ENCODE measurements at places on chromosomes 1 and 21.

DNA sequence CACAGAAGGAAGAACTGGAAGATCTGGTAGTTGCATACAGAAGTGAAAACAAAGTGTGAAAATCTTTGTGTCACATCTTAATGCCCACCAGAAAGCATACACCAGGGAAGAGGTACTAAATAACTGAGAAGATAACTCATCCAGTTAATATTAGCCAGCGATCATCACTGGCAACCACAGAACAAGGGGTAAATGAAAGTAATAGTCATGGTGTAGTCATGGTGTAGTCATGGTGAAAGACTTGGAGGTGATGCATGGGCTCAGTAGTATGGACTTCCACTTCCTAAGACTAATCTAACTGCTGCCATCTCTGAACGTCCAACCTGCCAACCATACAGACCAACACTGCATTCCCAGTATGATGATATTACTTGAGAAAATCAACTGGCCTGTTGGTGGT is 481.2 kb upstream of the NR5A2 start:
- DNase-seq, result no peak

- no peak for DNase-seq
These were observed 11.3 kb upstream of the RIPK4 start for GRCh38 chr21:41777951-41778815.

DNA sequence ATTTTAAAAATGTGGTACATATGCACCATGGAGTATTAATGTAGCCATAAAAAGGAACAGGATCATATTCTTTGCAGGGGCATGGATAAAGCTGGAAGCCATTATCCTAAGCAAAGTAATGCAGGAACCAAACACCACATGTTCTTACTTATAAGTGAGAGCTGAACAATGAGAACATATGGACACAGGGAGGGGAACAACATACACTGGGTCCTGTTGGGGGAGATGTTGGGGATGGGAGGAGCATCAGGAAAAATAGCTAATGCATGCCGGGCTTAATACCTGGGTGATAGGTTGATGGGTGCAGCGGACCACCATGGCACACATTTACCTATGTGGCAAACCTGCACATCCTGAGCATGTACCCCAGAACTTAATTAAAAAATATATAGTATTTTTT is 352.5 kb upstream of the KAZN start:
- no peak for DNase-seq

- peak; percentile 4 for DNase-seq
These were observed 21.3 kb upstream of the PRSS38 start for GRCh38 chr1:227793948-227794816.

- no peak for DNase-seq
These were observed 17.9 kb downstream of the EPHA2 start for GRCh38 chr1:16137890-16138467.

GRCh38 chr1:184685116-184685515 is 69.5 kb downstream of the EDEM3 start:
- no peak for DNase-seq

GRCh38 chr1:199843861-199844260 is 183.6 kb upstream of the NR5A2 start:
- DNase-seq, result no peak

DNA sequence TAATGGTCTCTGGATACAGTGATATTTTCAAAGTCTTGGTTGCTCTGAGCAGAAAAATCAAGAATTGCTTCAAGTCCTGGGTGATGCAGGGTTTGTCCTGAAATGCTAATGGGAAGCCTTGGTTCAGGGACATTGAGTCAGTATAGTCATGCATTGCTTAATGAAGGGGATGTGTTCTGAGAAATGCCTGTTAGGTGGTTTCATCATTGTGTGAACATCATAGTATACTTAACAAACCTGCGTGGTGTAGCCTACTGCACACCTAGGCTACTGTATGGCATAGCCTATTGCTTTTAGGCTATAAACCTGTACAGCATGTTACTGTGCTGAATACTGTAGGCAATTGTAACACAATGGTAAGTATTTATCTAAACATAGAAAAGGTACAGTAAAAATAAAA is 36.4 kb downstream of the TBCE start:
- DNase-seq, result no peak

GRCh38 chr1:232880354-232880753 is 70.1 kb upstream of the NTPCR start:
- no peak for DNase-seq

- no peak for DNase-seq
These were observed 43.1 kb downstream of the KIF21B start for GRCh38 chr1:200980452-200980772.

DNA sequence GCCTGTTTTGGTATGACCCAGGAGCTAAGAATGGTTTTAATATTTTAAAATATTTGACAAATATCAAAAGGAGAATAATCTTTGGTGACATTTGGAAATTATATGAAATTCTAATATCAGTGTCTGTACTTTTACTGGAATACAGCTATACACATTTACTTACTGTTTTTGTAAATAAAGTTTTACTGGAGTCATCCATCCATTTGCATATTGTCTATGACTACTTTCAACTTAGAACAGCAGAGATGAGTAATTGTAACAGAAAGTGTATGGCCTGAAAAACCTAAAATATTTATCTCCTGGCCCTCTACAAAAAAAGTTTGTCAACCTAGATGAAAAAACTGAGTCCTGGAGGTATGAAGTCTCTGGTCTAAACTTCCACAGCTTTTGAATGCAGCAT is 5.8 kb upstream of the MAP3K7CL start:
- DNase-seq, result no peak

GRCh38 chr1:235908742-235909520 is 42.2 kb upstream of the LYST start:
- DNase-seq, result no peak

DNA sequence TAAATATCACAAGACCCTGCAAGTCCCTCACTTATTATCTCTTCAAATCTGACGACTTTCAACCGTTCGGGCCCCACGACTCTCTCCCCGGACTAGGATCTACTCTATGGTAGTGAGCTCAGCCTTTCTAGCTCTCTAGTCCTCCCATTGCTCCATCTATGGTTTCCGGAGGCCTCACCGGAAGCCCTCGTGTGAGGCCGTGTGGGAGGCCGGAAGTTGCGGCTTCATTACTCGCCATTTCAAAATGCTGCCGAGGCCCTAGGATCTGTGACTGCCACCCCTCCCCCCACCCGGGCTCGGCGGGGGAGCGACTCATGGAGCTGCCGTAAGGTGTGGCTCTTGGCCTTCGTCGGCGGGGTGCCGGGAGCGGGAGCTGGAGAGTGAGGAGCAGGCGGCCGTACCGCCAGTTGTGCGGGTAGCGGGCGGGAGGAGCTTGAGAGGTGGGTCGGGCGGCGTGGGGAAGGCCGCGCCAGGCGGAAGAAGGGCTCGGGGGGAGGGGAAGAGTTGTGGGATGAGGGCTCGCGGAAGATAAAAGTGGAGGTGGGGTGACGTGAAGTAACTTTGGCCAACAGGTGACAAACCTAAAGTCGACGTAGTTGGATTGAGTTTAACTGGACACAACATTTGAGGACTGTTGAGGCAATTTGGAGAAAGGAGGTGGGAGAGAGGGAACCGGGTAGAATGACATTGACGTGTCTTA is at the start of gene MDM4:
TSS of gene MDM4 (plus strand) at position 227 of the 700 bp plus-strand sequence. CDS start 9,113 bp downstream, outside the sequence.
- peak; percentile 97 for DNase-seq

DNA sequence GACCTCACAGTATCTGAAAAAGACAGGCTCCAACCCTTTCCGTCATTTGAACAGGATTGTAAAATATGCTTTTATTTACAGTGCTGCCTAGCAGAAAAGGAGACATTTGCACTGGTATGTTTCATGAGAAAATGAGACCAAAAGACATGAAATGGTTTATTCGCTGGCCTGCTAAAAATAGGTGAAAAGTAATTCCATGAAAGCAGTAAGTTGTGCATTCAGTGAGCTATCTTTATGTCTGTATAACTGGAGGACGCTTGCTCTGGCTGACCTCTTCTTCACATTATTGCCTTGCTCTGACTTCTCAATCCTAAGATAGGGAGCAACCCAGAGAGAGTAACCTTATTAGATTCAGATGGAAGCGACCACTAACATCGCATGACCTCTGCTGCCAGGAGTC is 38.3 kb downstream of the ODF2L start:
- no peak for DNase-seq

- DNase-seq, result no peak
These were observed 222.7 kb upstream of the OLFM3 start for GRCh38 chr1:102219463-102219862.

GRCh38 chr1:214685906-214686305 is 82.9 kb downstream of the CENPF start:
- DNase-seq, result no peak

DNA sequence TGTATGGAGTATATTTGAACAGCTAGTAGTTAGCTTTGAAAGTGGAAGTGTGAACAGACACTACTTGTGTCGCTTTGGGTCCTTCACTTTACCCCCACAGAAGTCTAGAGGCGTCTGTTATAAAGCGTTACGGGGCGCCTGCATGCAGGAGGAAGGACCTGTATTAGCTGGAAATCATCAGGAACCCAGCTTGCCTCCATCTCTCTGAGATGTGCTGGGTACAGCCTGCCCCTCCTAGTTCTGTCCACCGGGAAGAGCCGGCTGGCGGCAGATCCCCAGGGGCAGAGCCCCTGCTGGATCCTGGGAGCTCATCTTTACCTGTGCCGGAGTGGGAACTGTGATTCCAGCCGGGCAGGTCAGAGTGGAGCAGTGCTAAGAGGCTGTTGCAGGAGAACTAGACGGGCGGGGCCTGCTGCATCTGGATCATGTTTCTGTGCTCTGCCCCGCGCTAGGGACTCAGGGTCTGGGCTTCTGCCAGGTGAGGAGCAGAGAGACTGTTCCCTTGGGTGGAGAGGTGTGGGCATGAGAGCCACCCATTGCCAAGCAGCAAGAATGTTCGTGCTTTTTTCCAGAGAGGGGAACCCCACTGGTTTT is 22.3 kb upstream of the SPSB1 start:
- DNase-seq, result no peak

GRCh38 chr1:53067886-53068285 is 5.9 kb downstream of the PODN start:
- DNase-seq, result no peak

- no peak for DNase-seq
These were observed 4.4 kb downstream of the CITED4 start for GRCh38 chr1:40857737-40858136.

DNA sequence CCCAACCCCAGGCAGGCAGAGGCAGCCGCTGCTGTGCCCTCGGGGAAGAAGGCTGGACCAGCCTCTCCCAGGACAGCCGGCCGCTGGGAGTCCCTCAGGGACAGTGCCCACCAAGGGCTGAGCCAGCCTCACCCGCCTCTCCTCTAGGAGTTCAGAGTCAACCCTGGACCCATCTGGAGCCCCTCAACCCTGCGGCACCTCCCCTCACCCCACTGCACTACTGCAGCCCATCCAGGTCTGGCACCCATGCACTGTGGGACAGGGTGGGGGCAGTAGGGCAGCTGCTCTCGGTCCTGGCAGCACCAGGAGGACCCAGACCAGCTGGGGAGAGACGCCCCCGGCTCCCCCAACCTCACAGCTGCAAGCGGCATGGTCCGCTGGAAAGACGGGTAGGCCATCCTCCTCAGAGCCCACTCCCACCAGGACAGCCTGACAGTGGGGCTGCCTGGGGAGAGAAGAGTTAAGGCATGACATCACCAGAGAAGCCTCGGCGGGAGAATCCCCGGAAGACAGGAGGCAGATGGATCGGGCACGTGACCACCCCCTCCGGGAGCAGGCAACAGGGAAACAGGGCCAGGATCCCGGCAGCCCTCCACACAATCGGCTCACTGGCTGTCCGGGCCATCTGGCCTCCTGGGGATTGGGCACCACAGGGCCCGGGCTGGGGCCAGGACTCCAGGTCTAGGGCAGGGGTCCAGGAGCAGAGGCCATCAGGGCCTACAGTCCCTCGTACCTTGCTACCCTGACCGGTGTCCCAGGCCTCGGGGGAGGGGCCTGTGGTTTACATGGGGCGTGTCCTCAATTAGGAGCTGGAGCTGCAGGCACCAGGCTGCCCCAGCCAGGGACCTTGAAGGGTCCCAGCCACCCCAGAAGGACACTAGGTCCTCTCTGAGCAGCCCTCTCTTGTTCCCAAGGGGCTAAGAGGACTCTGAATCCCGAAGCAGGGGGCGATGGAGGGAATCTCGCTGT is 3.1 kb downstream of the ACAP3 start:
- no peak for DNase-seq

DNA sequence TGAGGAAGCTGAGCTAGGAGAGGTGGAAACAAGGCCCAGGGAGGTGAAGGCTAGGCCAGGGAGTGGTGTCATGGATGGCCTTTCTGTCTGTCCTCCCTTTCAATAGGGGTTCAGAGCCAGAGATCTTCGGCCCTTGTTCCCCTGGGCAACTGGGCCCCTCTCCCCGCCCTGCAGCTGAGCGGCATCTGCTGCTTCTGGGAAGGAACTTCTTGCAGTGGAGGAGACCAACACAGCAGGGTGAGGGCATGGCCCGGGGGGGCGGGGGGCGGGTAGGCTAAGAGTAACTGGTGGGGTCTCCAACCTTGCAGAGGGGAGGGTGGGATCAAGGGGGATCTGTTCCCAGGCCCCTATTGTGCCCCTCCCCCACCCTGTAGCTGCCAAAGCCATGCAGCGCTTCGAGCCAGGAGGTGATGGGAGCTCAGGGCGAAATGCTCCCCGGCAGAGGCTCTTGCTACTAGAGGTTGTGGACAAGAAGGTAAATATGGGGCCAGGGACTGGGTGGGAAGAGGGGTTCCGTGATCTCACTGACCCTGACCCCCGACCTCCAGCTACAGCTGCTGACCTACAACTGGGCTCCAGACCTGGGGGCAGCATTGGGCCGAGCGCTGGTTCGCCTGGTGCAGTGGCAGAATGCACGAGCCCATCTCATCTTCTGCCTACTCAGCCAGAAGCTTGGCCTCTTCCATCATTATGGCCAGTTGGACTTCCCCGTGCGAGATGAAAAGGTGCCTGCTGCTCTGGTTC is 11.7 kb downstream of the HYI start:
- DNase-seq, result no peak

GRCh38 chr1:40708750-40709099 is 17.2 kb downstream of the NFYC start:
- no peak for DNase-seq

GRCh38 chr1:40393173-40393572 is 19.6 kb downstream of the SMAP2 start:
- DNase-seq, result peak; percentile 68

- no peak for DNase-seq
These were observed 44.8 kb downstream of the USP25 start for GRCh38 chr21:15774590-15774989.

- no peak for DNase-seq
These were observed 482.9 kb downstream of the PTBP2 start for GRCh38 chr1:97204468-97204867.

DNA sequence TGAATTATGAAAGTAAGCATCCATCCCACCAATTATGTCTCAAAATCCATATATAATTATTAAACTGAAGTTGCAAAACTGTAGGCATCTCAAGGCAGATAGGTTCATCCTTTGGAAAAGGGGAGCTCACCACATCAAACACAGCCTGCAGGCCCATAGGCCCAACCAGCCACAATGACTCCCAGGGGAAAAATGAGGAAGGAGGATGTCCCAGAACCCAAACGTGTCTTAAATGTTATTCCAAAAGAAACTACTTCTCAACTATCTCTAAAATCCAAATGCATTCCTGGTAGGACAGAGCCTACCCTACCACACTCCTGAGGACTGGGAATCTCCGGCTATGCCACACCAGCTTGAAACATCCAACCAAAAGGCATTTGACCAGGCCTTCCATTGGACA is 12.8 kb downstream of the TIAM1 start:
- no peak for DNase-seq
